ENCODE measurements at places on chromosomes 3 and 15.

- DNase-seq = peak; percentile 30
Observed at GRCh38 chr3:38782148-38782547, 33.9 kb downstream of the SCN10A start.

- DNase-seq = no peak
Observed at GRCh38 chr15:59699810-59700431, 10.8 kb upstream of the BNIP2 start.

DNA sequence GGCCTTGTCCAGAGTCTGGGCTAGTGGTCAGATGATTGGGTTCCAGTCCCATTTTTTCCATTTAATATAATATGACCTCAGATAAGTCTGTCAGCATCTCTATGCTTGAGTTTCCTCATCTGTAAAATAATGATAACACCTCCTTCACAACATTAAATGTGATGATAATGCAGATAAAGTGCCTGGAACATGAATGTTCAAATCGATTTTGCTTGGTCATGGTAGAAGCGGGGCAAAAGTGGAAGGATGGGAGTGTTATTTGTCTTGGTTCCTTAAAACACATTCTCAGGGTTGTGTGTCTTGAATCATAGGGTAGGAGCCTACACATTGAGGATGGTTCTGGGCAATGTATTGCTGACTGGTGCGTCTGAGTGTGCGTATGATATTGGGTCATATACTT, 16.9 kb downstream of the ARIH2 start:
- DNase-seq = peak; percentile 86

- no peak for DNase-seq
Observed at GRCh38 chr3:153146191-153147053, 15.6 kb upstream of the RAP2B start.

GRCh38 chr3:100761951-100762350, 52.7 kb downstream of the TFG start:
- no peak for DNase-seq

DNA sequence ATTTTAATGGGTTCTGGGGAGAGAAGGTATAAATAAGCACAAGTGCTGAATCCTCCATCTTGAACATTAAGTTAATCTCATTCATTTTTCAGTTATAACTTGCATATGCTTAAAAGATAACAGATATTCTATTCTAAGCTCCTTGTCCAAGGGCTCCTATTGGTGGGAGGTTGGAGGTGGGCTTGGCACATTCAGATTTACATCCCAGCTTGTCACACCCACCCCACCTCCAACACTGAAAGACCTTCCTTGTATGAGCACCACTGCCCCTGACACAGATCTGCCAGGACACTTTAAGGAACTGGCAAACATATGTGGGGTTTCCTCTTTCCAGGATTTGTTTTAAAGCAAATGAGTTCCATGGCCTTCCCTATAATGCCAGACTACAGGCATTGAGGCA, 30.6 kb downstream of the HOMER2 start:
- DNase-seq = no peak

DNA sequence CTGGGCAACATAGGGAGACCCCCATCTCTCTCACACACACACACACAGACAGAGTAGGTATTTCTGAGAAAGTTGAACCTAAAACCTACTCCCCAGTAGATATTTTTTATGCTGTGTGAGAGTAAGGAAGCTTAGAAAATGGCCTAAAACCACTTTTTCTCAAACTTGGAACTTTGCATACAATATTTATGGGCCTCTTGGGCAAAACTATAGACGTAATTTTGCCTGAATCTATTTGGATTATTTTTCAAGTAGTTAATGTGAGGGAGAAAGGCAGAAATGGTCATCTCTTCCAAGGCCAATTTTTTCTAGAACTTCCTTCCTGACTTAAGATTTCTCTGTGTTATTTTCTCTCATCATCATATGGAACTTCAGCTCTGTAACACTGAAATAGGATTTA, 81.7 kb downstream of the ZNF609 start:
- no peak for DNase-seq

- no peak for DNase-seq
Observed at GRCh38 chr3:67678665-67679064, 24.3 kb upstream of the SUCLG2 start.

GRCh38 chr3:53707222-53707621, 139.0 kb downstream of the CHDH start:
- no peak for DNase-seq

GRCh38 chr3:37712918-37713817, 148.5 kb upstream of the CTDSPL start:
- no peak for DNase-seq

- no peak for DNase-seq
Observed at GRCh38 chr3:14268897-14269296, 90.3 kb downstream of the LSM3 start.

GRCh38 chr3:96619475-96619874, 194.9 kb upstream of the EPHA6 start:
- DNase-seq = no peak

- DNase-seq = no peak
Observed at GRCh38 chr15:49863431-49864224, 242.8 kb downstream of the DTWD1 start.

DNA sequence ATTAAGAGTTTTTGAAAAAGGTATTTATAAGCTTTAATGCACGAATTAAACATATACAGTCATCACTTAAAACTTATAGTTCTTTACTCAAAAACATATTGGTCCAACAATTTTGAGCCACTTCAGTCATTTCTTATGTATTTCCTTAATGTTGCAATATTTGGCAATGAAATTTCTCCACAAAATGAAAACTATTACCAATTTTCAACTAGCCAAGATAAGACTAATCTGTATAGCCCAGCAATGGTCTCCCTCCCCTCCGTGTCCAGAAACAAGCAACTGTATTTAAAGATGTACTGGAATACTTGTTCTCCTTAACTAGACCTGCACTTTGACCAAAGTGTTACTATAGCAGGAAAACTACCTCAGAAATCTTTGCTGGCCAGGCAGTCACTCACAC, 9.2 kb downstream of the ARF4 start:
- peak; percentile 84 for DNase-seq

- DNase-seq = no peak
Observed at GRCh38 chr15:58505581-58505980, 73.8 kb downstream of the LIPC start.

GRCh38 chr3:104987859-104988258, 378.9 kb upstream of the ALCAM start:
- DNase-seq = no peak

DNA sequence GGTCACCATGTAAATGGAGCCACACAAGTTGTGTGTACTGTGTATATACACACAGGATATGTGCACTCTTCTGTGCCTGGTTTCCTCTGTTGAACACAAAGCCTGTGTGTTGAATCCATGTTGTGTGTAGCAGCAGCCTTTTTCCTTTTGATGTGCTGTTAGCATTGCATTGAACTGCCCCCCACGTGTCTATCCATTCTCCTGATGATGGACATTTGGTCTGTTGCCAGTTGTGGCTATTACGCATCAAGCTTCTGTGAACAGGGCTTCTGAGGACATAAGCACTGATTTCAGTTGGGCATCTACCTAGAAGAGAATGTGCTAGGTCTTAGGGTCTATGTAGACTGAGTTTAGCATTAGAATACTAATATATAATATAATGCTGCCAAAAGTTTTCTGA, 77.4 kb downstream of the LSM3 start:
- DNase-seq = no peak

- no peak for DNase-seq
Observed at GRCh38 chr3:123658852-123659206, 74.0 kb upstream of the HACD2 start.

GRCh38 chr15:66498501-66499386, 1.2 kb upstream of the SNAPC5 start:
- peak; percentile 64 for DNase-seq

- DNase-seq = no peak
Observed at GRCh38 chr15:79829950-79830349, 66.9 kb downstream of the MTHFS start.

DNA sequence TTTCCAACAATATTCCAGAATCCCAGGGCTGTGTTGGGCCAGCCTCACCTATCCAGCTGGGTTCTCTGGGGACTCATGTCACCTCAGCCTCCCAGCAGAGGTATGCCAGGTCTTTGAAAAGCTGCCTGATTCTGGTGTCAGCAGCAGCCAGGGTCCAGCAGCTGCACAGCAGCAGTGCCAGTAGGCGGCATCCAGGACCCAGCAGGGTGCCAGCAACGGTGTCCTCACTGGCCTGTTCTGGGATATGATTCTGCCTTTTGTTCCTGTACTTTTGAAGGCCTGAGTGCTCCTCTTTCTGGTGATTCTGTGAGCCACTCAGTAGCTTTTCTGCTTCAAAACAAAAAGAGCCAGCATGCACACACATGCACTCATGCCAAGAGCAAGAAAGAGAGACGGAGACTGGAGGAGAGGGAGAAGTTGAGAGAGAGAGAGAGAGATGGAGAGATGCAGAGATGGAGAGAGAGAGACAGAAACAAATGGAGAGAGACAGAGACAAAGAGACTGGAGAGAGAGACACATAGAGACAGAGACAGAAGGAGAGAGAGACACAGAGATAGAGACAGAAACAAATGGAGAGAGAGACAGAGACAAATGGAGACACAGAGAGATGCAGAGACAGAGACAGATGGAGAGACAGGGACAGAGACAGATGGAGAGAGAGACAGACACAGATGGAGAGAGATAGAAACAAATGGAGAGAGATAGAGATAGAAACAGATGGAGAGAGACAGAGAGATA, 205.7 kb downstream of the UACA start:
- DNase-seq = no peak

DNA sequence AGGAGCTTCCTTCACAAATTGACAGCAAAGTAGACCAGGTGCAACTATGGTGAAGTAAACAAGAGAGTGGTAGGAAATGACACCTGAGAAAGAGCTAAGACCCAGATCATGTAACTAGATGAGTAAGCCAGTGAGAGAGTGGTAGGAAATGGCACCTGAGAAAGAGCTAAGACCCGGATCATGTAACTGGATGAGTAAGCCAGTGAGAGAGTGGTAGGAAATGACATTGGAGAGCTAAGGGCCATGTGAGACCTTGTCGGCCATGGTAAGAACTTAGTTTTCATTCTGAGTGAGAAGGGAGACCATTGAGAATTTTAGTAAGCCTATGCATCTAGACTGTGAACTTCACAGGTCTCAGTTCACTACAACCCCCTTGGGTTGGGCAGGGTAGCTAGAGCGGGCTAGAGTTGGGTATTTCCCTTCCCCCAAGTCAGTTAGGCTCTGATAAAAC, 5.4 kb upstream of the SENP7 start:
- no peak for DNase-seq

DNA sequence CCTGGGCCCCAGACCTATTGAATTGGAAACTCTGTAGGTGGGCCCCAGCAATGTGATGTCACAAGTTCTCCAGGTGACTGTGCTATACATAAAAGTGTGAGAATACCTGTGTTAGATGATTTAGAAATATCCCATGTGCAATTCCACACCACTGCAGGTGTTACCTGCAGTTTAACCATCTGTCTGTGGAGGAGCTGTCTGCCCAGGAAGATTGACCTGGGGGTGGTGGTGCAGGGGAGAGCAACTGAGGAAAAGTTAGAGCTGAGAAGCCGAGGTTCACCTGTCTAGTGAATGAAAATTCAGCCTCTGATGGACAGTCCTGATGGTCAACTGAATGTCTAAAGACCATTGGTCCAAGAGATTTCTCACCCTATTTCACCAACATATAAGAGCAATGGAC, 132.2 kb upstream of the SLC24A5 start:
- DNase-seq = no peak

DNA sequence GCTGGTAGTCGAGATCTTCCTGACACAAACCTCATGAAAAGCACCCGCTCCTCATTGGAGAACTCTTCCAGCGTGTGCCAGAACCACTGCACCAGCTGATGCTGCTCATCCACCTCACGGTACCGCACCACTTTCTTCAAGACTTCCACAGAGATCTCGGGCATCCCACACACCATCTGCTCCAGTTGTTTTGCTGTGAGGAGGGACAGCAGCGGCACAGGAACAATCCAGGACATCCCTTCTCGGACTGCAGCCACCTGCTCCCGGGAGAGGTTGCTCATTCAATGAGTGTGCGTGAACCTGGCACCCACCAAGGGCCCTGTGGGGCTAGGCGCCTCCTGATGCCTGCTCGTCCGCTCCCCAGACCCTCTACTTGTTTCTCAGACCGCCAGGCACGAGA, 15.1 kb downstream of the FBXL22 start:
- DNase-seq = no peak

DNA sequence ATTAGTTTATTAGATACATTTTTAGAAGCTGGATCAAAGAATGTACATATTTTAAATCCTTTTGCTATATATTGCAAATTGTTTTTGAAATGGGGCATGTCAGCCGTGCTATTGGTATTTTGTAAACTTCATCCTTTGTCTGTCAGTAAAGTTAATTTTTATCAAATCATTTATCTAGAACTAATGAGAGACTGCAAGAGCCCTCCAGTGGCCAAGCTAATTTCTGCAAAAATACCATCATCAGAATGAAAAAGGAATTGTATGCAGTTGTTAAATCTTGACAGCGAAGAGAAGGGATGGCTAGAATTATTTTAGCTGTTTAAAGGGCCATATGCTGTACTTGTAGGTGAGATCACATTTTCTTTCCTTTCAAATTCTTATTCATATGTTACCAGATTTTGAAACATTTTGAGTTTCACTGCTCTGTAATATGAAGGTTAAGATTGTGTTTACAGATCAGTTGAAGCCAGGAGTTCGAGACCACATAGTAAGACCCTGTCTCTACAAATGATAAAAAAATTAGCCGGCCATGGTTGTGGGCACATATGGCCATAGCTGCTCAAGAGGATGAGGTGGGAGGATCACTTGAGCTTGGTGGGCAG, 8.1 kb upstream of the CLDN11 start:
- DNase-seq = peak; percentile 66

DNA sequence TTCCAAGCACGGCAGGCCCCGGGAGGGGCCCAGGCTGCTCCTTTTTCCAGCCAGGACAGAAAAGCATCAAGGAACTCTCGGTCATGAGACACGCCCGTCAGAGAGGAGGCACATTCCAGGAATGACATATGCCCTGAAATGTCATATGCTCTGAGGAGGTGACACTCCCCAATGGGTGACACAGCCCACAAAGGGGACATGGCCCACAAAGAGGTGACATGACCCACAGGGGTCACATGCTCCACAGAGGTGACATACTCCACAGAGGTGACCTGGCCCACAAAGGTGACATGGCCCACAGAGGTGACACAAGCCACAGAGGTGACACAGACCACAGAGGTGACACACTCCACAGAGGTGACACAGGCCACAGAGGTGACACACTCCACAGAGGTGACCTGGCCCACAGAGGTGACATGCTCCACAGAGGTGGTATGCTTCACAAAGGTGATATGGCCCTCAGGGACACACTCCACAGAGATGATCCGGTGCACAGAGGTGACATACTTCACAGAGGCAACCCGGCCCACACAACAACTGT, 79.2 kb downstream of the ABHD5 start:
- DNase-seq = no peak

- DNase-seq = no peak
Observed at GRCh38 chr3:197667968-197668367, 68.7 kb downstream of the RUBCN start.

GRCh38 chr3:100454677-100455076, 37.7 kb upstream of the TMEM45A start:
- DNase-seq = no peak

GRCh38 chr3:197511130-197511529, 44.6 kb downstream of the BDH1 start:
- no peak for DNase-seq

- DNase-seq = no peak
Observed at GRCh38 chr15:85860394-85861161, 65.9 kb upstream of the KLHL25 start.

Measured in hematopoietic multipotent progenitor cell treated with erythropoietin and hydrocortisone succinate and interleukin-3 and kit ligand, for 8 days (in vitro differentiated cells).